Stimulated activated CD8-positive, alpha-beta memory T cell treated with anti-CD3 and anti-CD28 coated beads, Interleukin-4, amount 100 ng/mL, for 1 hour (primary cell): ENCODE measurements at places on chromosomes 7 and 10.

DNA sequence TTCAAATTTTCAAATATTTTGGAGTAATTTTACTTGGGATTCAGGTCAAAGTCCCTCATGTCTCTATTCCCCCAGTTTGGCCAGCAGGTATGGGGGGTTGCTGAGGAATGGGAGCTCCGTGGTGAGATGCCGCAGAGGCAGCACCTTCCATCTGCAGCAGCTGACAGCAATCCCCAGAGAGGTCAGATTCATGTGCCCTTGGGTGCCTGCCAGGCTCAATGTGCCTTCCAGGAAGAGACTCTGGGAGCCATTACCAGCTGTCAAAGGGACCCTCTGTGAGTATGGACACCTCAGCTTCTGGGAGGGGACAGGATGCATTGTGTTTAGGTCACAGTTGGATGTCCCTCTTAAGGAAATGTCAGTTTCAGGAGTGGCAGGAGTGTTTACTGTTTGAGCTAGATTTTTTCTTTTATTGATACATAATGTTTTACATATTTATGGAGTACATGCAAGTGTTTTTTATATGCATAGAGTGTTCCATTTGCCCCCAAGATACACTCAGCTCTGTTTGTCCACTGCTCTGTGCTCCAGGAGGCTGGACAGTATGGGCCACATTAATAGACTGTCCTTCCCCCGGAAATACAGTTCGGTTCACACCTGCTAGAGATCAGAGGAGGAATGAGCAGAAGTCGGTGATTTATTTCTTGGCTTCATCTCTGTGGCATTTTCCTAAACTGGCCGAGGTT is 75.3 kb upstream of the GRB10 start:
- no peak for DNase-seq

- no peak for DNase-seq
Observed at GRCh38 chr7:23100697-23101096, 4.9 kb upstream of the KLHL7 start.

- no peak for DNase-seq
Observed at GRCh38 chr10:43926875-43927406, 278.3 kb upstream of the ZNF32 start.

DNA sequence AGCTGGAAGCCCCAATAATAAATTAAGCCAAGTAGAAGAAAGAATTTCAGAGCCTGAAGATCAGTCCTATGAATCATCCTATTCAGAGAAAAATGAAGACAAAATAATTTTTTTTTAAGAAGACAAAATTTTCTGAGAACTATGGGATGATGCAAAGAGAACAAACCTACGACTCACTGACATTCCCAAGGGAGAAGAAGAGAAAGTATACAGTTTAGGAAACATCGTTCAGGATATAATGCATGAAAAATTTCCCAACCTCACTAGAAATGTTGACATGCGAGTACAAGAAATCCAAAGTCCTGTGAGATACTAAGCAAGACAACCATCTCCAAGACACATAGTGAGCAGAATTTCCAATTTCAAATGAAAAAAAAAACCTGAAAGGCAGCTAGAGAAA is 150.5 kb downstream of the THSD7A start:
- DNase-seq: no peak

DNA sequence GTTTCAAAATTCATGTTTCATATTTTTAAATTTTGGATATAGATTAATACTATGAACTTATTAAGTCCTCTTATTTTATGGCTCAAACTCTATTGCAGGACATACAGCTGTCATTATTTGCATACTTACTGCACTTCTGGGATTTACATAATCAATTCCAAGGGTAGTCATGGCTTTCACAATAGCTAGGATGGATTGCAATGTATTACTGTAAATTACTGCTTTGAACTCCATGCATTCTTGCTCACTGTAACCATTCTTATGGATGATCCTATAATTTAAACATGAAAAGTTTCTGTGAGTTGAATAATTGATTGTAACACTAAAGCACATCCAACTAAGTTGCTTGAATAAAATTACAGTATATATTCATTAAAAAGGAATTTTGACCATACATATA is 23.5 kb downstream of the GNAT3 start:
- DNase-seq: no peak

DNA sequence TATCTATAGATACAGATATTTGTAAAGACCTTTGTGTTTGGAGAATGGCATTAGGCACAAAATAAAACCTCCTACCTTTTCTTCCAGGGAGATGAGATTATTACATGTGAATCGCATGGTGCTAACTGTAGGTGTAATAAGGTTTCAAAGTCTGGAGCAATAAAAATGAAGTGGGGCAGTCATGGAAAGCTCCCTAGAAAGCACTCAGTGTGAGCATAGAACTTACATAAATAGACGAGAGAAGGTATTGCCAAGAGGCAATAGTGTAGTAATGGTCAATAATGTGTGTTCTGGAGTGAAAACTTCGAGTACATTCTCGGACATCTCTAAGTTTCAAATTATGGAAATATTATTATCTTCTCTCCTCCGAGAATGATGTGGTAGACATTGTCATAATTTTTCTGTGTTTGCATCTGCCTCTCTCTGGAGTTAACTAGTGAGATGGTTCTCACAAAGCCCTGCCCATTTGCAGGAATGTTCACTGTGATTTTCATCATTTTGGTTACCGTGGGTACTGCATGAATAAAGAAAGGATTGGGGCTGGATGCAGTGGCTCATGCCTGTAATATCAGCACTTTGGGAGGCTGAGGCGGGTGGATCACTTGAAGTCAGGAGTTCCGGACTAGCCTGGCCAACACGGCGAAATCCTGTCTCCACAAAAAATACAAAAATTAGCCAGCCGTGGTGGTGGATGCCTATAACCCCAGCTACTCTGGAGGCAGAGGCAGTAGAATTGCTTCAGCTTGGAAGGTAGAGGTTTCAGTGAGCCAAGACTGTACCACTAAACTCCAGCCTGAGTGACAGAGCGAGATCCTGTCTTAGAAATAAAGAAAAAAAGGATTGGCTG is 10.6 kb downstream of the VIM start:
- DNase-seq: no peak

GRCh38 chr7:27399791-27400567 is 157.4 kb downstream of the EVX1 start:
- DNase-seq: no peak
